NCI-H510A (cell line): ENCODE measurements at places on chromosomes 3 and 15.

- no peak for DNase-seq
Measured at GRCh38 chr3:112424394-112424793, 74.9 kb downstream of the BTLA start.

DNA sequence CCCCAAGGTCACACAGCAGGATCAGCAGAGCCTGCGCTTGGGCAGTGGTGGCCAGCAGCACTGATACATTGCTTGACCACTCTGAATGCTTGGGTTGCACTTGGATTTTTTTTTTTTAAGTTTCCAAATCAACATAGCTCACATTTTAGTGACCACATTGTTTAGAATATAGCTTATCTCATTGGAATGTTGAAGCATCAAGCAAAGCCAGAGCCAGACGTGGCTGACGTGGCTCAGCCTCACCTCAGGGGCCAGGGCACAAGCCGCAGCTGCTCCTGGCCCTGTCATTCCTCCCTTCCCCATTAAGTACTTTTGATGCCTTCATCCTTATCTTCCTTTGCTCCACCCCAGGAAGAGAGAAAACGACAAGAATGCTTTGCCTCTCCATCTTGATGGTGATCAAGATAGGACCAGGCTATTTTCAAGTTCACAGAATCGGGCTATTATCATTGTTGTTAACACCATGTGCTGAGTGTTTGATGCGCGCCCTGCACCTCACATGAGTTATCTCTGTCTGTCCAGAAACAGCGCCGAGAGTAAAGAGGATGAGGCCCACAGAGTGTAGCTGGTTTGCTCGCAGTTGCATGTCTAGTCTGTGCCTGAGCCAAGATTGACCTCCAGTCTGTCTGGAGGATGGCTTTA, 75.8 kb downstream of the AAGAB start:
- DNase-seq = no peak

DNA sequence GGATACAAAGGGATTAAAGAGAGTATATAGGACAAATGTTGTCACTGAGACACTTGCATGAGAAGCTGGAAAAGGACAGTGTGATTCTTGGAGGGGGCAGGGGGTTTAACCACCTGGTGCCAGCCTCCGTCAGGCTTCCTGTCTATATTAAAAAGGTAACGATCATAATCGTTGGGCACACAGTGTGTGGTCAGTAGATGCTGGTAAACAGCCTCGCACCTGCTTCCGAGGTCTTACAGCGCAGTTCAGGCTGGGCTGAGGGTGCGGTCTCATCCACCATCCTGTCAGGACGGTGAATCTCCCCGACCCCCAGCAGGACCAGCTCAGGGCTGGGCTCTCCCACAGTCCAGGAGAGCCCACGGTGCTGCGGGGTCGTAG, 47.7 kb upstream of the SMAD6 start:
- no peak for DNase-seq

- DNase-seq = no peak
Measured at GRCh38 chr3:31240466-31240865, 292.3 kb upstream of the STT3B start.

- no peak for DNase-seq
Measured at GRCh38 chr3:13074006-13074375, 762 bp upstream of the IQSEC1 start.

GRCh38 chr3:182726258-182727142, 66.8 kb upstream of the ATP11B start:
- DNase-seq = no peak

- DNase-seq = no peak
Measured at GRCh38 chr3:50609763-50610085, 1.9 kb downstream of the CISH start.

DNA sequence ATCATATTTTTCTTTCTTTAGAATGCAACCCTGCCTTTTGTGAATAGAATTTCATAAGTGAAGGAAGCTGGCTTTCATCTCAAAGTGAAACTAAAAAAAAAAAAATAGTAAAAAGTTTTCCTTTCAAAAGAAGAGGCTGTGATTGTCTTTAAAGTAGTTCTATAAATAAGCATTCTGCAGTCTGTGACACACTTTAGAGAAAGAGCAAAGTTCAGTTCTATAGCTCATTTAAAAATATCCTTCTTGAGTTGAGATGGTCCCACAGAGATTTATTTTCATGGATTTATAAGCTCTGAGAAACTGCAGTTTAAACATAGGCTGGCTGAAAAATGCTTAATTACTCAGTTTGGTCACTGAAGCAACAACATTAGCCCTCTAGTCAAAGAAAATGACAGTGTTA, 36.1 kb upstream of the CNTN6 start:
- DNase-seq = no peak

DNA sequence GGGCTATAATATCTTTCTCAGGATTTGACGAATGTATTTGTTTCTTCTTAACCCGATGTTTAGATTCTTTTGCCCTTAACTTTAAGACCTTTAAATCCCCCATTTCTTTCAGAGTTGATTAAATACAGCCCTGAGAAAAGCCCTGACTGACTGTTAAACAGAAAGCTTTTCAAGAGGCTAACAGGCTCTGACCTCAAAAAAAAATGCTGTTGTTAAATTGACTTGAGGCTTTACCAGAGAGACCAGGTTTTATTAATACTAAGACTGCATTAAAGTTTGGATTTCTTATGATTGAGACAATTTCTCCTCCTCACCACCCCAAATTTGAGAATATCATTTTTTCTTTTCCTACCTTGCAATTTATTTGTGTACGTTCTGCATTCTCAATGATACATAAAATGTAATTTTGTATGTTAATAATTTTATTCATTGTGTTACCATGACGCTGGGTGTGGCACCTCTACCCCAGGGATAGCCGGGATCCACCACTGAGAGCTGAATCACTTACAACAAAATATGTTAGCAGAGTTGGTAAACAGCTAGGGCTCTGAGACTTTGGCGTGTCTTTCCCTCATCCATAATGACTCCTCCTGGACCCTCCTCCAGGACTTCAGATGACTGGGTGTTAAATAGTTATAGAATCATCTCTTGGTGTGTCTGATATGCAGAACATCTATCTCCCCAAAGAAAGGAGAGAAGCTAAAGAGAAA, 753.5 kb downstream of the NAALADL2 start:
- no peak for DNase-seq

- no peak for DNase-seq
Measured at GRCh38 chr15:100060276-100060926, 281.4 kb downstream of the ADAMTS17 start.

GRCh38 chr3:122183521-122183892, at the start of gene CASR:
Gene CASR (plus strand): TSS chr3:122183668. CDS start chr3:122254190, 70,522 bp downstream.
- no peak for DNase-seq

DNA sequence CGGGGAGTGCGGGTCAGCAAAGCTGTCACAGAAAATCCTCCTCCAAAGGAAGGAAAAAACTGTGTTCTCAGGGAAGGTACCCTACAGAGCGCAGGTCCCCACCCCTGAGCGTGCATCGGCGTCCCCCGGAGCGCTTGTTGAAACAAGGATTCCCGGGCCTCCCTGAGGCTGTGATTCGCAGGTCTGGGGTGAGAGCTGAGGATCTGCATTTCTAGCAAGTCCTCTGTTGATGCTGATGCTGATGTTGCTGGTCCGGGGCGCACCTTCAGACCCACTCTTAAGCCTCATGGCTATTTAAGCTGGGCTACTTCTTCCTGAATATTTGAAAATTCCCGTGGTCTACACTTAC, 226.2 kb upstream of the IGF1R start:
- no peak for DNase-seq

GRCh38 chr3:149560617-149561016, 86.1 kb downstream of the TM4SF4 start:
- no peak for DNase-seq

- no peak for DNase-seq
Measured at GRCh38 chr3:108442281-108442680, 68.1 kb downstream of the MYH15 start.

- DNase-seq = no peak
Measured at GRCh38 chr3:137641879-137642704, 122.0 kb upstream of the SOX14 start.

DNA sequence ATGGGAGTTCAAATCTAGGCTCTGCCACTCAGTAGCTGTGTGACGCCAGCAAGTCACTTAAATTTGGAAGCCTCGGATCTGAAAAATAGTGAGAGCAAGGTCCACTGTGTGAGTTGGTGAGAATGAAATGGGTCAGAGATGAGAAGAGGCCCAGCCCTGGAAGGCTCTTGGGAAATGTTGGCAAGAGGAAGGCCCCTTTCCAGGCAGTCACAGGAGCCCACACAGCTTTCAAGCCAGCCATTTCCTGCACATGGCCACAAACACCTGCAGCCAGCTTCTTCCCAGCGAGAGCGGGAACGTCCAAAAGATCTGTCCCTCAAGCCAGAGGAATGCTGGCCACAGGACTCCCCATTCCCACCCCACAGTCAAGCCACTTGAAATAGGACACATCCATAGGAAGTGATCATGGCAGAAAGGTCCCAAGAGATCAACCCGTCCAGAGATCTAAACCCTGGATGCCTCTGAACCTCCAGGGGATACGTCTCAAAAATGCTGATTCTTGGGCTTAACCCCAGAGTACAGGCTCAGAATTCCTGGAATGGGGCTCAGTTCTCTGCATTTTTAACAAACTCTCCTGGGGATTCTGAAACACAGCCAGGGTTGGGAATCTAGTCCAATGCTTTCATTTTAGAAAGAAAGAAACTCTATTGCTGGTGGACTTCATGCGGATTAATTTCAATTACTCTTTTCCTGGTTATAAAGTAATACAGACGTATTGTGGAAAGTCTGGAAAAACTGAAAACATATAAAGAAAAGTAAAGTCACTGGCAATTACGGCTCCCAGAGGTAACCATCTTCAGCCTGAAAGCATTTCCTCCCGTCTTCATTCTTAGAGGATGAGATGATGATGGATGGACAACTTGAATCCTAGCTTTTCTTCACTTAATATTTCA, 35.9 kb downstream of the NTRK3 start:
- DNase-seq = no peak

- DNase-seq = no peak
Measured at GRCh38 chr3:12878141-12878574, 36.8 kb upstream of the RPL32 start.

DNA sequence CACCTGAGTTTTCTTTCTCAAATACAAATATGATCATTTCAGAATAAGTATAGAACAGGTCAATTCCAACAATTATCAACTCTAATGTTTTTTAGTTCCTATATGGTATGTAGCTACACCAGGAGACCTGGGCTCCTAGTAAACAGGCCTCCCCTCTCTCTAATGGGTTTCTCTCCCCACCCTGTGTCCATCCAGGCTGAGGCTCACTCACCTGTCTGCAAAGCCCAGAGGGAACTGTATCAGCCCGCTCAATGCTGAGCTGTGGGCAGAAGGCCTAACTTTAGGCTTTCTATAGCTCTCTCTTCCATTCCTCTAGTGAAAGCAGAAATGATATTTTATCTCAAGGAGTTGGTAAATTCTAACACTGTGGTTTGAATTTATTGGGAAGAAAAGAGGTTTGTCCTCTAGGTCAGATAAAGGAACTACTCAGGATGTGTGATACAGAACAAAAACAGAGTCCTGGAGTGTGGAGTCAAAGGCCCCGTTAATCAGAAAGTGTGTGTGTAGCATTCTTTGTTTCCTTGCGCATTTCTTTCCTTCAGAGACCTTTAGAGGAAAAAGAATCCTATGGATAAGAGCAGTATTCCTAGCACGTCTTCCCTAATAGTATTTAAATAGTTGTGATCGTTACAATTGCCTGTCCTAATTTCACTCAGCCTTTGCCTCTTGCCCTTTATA, 408.9 kb downstream of the PYDC2 start:
- DNase-seq = no peak

DNA sequence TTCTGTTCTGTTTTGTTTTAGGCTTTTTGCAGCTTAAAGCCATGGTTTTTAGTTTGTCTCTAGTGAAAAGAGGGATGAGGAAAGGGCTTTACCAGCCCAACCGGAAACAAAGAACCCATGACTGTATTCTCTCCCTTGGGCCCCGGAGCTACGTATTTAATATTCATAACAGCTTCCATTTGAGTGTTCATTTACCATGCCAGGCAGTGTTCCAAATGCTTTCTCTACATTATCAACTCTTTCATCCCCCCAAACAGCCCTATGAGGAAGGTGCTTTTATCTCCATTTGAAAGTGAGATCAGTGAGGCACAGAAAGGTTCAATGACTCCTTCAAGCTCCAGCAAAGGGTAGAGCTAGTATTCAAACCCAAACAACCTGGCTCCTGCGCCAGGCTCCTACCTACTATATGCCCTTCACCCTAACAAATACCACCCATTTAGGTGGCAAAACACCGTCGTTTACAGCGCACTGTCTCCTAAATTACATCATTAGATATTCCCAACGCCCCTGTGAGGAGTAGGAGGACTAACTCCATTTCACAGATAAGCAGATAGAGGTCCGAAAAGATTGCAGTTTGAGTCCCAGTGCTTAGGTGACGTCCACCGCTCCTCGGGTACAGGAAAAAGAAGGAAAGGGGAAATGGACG, 27.9 kb downstream of the GTPBP8 start:
- DNase-seq = no peak

DNA sequence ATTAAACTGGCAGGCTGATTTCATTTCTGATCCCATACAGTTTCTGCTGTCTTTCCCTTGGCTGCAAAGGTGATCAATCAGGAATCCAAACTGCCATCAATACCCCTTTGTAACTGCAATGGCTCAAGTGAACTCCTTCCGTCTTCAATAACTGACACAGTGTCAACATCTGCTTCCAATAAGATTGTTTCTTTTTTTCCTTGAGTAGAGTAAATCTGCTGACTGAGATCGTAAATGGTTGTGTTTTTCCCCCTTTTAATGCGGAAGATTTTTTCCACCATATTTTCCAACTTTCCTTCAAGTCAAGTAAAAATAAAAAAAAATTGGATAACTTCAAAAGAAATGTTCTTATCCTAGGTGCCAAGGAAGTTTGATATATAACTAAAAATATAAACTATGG, 48.7 kb downstream of the VGLL3 start:
- no peak for DNase-seq

- no peak for DNase-seq
Measured at GRCh38 chr3:80087767-80088166, 320.0 kb upstream of the ROBO1 start.

DNA sequence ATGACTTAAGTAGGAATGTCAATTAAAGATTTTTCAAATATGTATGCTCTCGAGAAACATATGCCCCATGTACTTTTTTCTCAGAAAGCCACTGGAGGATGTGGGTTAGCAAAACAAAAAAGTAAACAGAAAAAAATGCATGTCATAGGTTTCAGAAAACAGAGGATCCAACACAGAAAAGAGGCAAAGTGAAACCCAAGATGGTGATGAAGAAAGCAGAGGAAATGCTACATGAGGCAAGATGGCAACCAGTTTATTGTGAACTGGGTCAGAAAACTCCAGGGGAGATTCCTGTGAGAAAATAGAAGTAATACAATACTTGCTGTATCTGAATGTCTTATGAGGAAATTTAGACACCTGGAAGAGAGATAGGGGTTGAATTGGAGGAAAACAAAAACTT, 30.8 kb upstream of the EOMES start:
- no peak for DNase-seq

- no peak for DNase-seq
Measured at GRCh38 chr15:99732751-99733267, 428 bp downstream of the LYSMD4 start.
